ENCODE measurements at places on chromosomes 13 and 19. TPM values are rescaled to one million over a fixed set of nuclear protein-coding genes. Genes with fewer than 3 reads are reported as not detected.

DNA sequence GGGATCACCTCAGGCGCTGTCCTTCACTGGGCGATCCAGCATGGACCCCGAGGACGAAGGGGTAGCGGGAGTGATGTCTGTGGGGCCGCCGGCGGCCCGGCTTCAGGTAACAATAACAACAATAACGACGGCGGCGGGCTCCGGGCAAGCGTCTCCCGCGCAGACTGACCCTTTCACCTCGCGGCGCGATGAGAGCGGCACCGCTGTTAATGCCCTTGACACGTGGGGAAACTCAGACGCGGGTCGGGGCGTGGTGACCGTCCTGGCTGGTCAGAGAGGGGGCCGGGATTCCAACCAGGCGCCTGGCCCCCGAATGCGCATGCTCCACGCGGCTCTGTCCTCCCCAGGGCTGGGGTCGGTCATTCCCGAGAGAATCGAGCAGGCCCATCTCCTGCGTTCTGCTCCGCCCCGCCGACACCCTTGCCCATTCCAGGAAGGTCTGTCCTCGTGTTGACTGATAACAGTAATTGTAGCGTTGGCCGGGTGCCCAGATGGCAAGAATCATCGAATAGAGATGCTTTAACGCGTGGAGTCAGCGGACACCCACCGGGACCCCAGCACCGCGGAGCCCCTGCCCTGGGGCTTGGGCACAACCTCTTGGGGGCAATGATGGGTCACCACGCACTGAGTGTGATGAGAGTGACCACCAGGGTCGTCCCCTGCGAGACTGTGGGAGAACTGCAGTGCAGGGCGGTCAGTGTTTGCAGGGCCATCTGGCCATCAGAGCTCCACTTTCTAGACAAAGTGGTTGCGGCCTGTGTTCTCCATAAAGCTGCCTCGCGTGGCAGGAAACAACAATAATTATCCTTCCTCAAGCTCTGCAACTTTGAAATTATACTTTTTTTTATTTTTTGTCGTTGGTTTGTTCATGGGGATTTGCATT, 528 bp downstream of the ZNF8 start:
- peak; percentile 63 for DNase-seq

GRCh38 chr13:41641961-41642360, 184.6 kb downstream of the RGCC start:
- no peak for DNase-seq

DNA sequence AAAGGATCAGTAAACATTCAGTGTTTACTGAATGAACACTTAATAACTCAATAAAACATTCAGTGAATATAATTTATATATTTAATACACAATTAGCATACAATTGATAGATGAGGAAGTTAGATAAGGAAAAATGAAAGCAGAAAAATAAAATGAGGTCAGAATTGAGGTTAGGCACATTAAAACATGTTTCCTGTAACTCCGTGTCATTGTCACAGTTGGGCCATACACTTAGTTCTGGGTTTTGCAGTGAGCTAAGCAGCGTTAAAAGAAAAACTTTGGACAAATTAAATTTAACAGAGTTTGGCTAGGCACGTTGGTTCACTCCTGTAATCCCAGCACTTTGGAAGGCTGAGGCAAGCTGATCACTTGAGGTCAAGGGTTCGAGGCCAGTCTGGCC, 71.4 kb downstream of the MIPEP start:
- DNase-seq = no peak

PTH2 gene
- polyA plus RNA-seq = not detected

DNA sequence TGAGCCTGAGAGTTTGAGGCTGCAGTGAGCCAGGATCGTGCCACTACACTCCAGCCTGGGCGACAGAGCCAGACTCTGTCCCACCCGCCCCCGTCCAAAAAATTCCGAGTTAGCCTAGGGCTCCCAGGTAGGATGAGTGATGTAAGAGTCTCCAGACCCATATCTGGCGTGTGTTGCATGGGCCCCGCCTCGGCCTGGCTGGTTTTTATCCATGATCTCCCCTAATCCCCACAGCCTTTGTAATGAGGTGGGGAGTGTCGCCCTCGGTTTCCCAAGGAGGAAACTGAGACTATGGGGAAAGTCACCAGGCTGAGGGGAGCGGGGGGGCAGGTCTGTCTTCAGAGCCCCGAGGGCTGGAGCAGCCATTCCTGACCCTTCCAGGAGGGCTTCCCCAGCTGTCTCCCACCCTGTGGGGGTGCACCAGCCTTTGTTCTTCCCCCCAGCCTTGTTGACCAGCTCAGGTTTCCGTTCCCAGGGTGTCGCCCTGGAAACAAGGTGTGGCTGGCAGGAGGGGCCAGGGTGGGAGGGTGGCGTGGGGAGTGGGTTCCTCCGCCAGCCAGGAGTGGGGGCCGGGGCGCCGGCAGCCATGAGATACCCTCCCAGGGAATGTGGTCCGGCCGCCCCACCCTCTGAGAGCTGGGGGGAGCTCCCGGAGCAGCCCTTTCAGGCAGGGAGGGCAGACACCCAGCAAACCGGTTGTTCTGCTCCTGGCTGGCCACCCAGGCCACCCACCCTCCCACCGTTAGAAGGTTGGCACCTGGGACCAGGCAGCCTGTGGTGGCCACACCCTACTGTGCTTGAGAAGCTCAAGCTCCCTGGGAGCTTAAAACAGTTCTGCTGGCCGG, 11.5 kb downstream of the MYH14 start:
- DNase-seq = peak; percentile 96

ZNF83 gene
- 10.3 TPM for polyA plus RNA-seq

TRPC4 gene
- polyA plus RNA-seq = 0.23 TPM

- no peak for DNase-seq
Observed at GRCh38 chr13:35086667-35087066, 144.6 kb downstream of the NBEA start.
